T-helper 17 cell (primary cell): ENCODE measurements at places on chromosomes 3 and 15. TPM values are rescaled to one million over a fixed set of nuclear protein-coding genes. Genes with fewer than 3 reads are reported as not detected.

DNA sequence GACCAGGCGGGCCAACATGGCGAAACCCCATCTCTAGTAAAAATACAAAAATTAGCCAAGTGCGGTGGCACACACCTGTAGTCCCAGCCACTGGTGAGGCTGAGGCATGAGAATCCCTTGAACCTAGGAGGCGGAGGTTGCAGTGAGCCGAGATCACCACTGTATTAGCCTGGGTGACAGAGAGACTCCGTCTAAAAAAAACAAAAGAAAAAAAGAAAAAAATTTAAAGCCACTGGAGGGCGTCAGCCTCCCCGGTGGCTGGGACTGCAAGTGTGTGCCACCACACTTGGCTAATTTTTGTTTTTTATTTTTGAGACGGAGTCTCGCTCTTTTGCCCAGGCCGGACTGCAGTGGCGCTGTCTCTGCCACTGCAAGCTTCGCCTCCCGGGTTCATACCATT lies 7.9 kb downstream of the RTF1 start:
- no peak for DNase-seq

DNA sequence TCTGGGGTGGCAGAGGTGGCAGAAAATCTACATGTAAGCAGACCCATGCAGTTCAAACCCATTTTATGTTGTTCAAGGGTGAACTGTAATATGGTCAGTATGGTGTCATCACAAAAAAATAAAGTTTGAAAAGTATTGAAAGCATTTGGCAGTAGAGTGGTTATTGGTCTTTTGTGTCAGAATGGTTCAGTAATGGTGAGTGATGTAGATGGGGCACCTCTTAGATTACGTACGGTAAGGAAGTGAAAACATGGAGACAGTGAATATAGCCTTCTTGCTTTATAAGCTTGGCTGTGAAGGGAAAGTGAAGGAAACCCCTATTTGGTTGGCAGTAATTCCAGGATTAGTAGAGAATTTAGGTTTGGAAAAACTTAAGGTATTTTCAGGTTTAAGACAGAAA lies 17.2 kb upstream of the CCNB2 start:
- no peak for DNase-seq

- no peak for DNase-seq
Observed at GRCh38 chr15:41494922-41495735, 1.5 kb downstream of the ITPKA start.

Gene GOLGA8T
- total RNA-seq: 0.26 TPM

Gene CDCP1
- 0.31 TPM for total RNA-seq

Gene BRPF1
- total RNA-seq: 41.0 TPM
